ENCODE measurements at places on chromosomes 12 and 14.

DNA sequence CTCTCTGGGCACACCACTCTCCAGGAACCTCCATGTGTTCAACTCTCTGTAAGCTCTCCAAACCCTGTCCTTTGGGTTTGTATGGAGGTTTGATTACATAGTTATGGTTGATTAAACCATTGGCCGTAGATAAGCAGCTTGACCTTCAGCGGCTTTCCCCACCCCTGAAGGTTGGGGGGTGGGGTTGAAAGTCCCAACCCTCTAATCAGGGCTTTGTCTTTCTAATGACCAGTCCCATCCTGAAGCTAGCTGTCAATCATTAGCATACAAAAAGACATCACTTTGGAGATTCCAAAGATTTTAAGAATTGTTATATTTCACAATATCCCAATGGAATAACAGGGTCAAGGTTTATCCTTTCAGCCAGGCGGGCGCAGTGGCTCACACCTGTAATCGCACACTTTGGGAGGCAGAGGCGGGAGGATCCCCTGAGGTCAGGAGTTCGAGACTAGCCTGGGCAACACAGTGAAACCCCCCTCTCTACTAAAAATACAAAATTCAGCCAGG, 8.4 kb downstream of the FAM186A start:
- no peak for DNase-seq

- no peak for DNase-seq
Measured at GRCh38 chr14:77100961-77101360, 2.9 kb downstream of the CIPC start.

- no peak for DNase-seq
Measured at GRCh38 chr12:71315328-71315985, 124.1 kb upstream of the LGR5 start.

DNA sequence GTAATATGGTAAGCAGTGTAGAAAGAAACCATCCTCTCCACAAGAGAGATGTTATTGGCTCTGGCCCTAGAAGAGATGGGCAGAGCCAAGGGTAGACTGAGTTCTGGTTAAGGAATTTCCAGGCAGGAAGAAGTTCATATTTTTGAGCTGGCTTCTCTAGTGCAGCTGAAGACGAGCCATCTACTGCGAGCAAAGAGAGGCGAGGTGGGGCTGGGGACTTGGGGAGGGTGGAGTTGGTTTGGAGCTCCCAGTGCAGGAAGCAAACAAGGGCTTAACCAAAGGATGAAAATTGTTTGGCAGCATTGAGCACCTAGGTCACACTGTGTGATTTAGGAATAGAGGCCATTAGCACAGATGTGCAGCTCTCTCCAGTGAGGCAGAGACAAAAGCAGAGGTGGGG, 239.6 kb downstream of the ZFP36L1 start:
- no peak for DNase-seq

- DNase-seq, result no peak
Measured at GRCh38 chr14:97196336-97196735, 399.2 kb downstream of the VRK1 start.

GRCh38 chr12:64760808-64761573, 1.8 kb upstream of the GNS start:
- no peak for DNase-seq
